GM10248 (cell line): ENCODE measurements at places on chromosomes 5 and 9.

DNA sequence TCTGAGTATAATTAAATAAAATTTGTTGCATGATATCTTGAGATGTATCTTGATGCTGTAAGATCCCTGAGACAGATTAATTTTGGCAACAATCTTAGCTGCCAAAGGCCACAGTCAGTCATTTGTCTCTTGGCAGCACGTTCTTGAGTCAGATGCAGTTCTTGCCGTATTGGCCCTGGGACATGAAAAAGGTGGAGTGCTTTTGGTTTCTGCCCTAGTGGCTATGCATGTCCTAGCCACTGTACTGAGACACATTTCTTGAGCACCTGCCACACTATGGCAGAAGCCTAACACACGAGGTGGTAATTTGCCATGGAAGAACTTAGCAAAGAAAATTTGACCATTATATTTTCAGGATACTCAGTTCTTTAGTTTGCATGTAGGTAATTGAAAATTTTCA is 45.0 kb upstream of the PHF2 start:
- no peak for DNase-seq

DNA sequence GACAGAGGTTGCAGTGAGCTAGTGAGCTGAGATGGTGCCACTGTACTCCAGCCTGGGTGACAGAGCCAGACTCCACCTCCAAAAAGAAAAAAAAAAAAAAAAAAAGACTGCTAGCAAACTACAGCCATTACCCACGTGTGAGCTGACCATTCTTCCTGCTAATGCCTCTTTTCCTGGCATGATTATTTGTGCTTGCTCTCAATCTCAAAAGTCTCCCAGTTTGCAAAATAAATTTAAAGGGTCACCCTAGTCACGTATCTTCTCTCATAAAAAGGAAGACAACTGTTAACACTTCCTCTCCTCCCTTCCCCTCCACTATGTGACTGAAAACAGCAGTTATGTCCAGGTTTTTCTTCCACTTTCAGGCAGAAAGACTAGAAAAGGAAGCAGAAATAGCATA is 37.2 kb downstream of the TRIM36 start:
- no peak for DNase-seq

- DNase-seq = no peak
These were observed 119.8 kb downstream of the SIL1 start for GRCh38 chr5:139078345-139078744.

GRCh38 chr9:127139775-127140174 is 17.3 kb upstream of the ANGPTL2 start:
- DNase-seq = no peak

- DNase-seq = peak; percentile 77
These were observed 1.4 kb upstream of the CIZ1 start for GRCh38 chr9:128192601-128193371.

- no peak for DNase-seq
These were observed 84.1 kb downstream of the PTPDC1 start for GRCh38 chr9:94168203-94169000.

DNA sequence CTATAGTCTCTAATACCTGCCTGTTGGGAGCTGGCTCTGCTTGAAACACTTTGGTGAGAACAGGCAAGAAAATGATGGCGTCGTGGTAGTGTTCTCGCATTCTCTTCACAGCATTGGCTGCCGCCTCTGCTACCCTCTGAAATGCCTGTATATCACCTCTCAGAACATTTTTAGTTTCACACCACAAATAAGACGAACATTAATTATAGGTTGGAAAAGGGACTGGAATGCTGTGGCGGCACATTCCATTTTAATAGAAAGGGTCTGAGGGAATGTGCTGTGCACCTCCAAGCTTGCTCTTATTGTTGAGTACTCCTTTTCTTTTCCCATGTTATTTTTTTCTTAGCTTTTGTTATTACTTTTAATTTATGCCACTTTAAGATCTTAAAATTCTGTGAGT is 134.6 kb upstream of the HMHB1 start:
- DNase-seq = no peak
